ENCODE measurements at places on chromosomes 12 and 14. TPM values are rescaled to one million over a fixed set of nuclear protein-coding genes. Genes with fewer than 3 reads are reported as not detected.

CFAP251 gene
- 3.3 TPM for total RNA-seq

CLEC14A gene
- total RNA-seq: 3.6 TPM

BIN2 gene
- total RNA-seq: not detected

LRP1-AS gene
- not detected for total RNA-seq

TEX52 gene
- total RNA-seq: not detected

P2RX2 gene
- total RNA-seq: not detected

NAV3 gene
- total RNA-seq: 42.1 TPM

GLT8D2 gene
- 75.8 TPM for total RNA-seq

PRICKLE1 gene
- 4.3 TPM for total RNA-seq

NPFF gene
- total RNA-seq: not detected

RD3L gene
- total RNA-seq: not detected

TAS2R7 gene
- not detected for total RNA-seq

TCHP gene
- total RNA-seq: 8.8 TPM

CD69 gene
- total RNA-seq: not detected

TTC9 gene
- total RNA-seq: under 0.01 TPM

CCDC177 gene
- total RNA-seq: under 0.01 TPM

RABGGTA gene
- 16.6 TPM for total RNA-seq

KLHDC1 gene
- total RNA-seq: 4.0 TPM

DBX2 gene
- not detected for total RNA-seq

NUMB gene
- total RNA-seq: 19.2 TPM

DIABLO gene
- 64.4 TPM for total RNA-seq

TOMM20L gene
- total RNA-seq: not detected

TAC3 gene
- not detected for total RNA-seq

PLEK2 gene
- 3.0 TPM for total RNA-seq

PTPRO gene
- total RNA-seq: 1.3 TPM

CDK2 gene
- 7.1 TPM for total RNA-seq
